ENCODE measurements at places on chromosomes 7 and 10.
A peak's percentile ranks its signal among the peaks of the same experiment; 100 is the strongest.

DNA sequence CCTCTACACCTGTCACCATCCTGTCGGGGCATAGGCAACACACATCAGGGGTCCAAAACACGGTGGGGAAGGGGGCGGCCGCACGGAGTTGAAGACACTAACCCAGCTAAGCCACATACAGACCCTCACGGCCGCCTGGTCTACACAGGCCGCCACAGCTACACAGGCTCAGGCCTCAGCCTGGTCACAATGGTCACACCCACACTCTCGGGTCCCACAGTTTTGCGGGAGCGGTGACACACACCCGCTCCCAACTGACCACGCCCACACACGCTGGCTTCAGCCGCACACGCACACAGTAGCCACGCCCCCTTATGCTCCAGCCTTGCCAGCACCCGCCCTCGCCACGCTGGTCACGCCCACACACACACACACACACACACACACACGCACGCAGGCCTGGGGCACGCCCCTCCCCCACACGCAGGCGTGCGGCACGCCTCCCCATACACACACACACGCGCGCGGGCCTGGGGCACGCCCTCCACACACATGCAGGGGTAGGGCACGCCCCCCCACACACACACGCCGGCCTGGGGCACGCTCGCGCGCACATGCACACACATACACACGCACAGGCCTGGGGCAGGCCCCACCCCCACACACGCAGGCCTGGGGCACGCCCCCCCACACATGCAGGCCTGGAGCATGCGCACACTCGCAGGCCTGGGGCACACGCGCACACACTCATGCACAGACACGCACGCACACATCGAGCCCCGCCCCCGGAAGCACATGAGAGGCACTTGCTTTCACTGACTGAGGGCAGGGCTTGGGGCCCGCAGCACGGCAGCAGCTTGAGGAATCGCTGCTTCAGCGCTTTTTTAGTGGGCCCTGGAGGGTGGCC, 12.3 kb upstream of the OGA start:
- peak; percentile 91 for DNase-seq

DNA sequence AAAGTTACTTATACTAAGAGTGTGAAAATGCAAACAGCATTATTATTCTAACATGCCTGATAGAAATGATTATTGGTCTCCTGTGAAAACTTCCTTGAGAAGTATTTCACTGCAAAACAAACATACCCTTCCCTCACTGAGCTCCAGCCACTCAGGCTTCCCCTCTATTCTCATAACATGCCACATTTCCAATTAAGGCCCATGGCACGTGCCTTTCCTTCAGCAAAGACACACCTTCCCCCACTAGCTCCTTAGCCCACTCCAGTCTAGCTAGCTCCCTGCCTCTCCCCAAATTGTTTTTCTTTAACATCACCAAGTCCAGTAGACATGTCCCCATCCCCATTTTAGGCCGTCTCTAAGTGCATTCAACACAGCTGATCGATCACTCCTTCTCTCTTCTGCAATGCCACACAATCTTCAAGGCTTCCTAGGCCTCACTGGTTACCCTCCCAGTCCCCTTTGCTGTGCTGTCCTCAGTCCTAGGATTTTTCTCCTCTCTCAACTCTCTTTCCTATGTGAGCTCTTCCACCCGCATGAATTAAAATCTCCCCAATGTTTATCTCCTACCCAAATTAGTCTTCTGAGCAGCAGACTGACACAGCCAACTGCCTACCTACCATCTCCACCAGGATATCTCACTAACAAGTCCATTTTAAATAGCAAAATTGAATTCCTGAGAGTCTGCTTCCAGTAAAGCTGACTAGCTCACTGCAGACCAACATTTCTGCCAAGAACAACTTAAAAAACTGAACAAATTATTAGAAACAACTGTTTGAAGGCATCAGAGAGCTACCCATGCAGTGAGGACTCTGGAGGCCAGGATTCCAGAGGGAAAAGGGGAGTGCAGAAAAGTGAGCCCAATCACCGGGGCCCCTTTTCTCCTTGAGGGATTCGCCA, 11.9 kb downstream of the CYTH3 start:
- DNase-seq: peak; percentile 81

GRCh38 chr10:3472287-3473051, 299.9 kb upstream of the PITRM1 start:
- peak; percentile 74 for DNase-seq

- DNase-seq: peak; percentile 67
Observed at GRCh38 chr7:11185179-11185815, 211.6 kb downstream of the PHF14 start.

DNA sequence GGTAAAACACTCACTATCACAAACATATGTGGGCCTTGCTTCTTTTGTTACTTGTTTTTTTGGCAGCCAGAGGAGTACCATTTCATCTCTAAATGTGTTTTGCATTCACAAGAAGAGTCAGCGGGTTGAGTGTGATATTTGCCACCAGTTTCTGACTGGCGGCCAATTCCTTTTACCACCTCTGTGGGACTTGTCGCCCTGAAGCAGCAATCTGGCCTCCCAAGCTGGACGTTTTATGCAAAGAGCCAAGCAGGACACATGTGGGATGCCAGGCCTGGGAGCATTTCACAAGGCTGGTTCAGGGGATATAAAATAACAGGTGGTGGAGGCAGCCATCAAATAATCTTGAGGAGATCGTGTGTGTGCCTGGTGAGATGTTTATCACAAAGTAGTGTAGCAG, 61.8 kb upstream of the TRIL start:
- no peak for DNase-seq

DNA sequence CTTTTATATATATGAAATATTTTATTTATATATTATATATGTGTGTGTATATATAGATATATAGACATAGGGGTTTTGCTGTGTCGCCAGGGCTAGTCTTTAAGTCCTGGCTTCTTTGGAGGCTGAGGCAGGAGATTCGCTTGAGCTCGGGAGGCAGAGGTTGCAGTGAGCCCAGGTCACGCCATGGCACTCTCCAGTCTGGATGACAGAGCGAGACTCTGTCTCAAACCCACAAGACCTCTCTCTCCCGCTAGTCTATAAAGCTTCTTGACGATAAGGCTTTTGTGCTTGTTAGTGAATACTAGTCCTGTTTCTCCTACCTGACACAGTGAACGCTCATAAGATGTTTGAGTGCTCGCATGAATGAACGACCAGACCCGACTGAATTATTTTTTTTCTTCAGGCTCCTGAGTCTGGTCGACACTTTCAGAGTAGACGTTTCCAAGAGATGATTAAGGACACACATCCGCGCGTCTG, 577 bp upstream of the DDX21 start:
- DNase-seq: no peak

DNA sequence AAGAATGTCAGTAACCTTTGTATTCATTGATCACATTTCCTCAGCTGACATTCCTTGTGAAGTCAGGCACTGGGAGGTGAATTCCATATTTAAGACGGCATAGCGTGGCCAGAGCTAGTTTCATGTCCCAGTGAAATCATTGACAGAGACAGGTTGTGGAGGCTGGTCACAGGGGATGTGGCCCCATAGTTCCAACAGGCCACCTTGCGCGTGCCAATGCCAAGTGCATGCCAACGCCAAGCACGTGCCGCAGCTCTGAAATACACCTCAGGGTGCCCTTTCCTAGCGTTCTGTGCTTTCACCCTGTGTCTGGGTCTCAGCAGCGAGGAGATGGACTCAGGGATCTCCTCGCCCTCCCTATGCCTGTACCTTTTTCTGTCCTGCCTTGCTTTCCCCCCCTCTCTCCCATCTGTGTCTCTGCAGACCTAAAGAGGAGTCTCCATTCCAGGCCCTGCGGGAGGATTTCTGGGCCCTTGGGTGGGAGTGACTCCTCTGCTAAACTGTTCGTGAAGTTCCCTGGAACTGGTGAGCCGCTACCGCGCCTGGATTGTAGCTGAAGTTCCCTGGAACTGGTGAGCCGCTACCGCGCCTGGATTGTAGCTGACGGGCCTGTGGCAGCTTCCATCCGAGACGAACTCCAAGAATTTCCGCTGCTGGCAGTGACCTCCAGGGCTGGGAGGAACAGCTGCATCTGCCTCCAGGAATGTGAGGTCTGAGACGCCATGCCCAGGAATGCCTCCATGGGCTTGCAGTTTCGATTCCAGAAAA, 19.7 kb downstream of the AQP1 start:
- peak; percentile 56 for DNase-seq

DNA sequence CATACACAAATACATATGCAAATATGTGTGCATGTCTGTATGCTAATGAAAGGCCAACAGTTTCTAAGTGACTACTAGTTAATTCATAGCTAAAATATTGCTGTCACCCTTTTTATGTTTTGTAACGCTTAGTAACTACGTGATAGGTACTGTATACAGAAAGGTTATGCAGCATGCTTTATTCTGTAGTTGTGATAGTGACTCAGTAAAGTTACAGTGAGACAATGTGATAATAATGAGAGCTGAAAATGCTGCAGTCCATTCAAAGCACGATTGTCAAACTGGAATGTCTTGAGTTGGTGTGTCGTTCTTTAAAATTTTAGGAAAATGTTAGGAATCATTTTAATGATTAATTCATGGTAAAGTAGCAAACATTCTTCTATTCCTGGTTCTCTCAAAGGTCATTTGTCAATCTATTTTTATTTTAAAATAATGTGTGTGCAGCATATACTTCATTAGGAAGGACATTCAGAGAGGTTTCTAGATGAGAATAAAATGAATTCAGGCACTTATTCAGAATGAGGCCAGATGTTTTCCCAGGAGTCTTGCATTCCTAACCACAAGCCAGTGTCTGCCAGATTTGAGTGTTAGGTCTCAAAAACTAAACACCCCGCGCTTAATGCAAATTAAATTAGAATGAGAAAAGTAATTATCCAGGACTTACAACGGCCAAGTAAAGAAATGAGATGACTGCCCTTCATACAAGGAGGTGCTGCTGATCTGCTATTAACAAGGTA, 408.8 kb upstream of the FZD8 start:
- no peak for DNase-seq

GRCh38 chr7:10707519-10707918, 266.2 kb upstream of the PHF14 start:
- no peak for DNase-seq

DNA sequence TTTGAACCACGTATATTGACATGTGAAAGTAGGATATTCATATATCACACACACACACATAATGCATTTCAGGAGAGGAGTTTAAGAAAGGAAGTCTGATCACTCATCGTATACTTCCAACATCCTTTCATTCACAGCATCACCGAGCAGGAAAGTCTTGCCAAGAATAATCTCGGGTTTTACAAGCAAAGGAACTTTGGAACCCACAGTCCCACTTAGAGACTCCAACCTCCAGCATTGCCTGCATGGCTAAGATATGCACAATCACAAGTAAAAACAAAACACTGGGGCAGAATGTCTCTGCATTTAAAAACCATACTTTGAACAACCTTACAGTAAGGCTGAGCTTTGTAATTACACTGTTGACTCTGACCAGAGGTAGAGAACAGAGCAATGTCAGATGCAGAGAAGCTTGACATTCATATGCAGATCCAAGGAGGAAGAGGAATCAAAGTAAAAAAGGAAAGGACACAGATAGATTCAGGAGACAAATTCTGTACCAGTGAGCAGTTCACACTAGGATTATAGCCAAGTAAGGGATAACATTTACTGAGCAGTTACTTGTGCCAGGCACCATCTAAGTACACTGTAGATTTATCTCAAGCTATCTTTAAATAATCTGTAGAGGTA, 14.8 kb downstream of the THSD7A start:
- no peak for DNase-seq

DNA sequence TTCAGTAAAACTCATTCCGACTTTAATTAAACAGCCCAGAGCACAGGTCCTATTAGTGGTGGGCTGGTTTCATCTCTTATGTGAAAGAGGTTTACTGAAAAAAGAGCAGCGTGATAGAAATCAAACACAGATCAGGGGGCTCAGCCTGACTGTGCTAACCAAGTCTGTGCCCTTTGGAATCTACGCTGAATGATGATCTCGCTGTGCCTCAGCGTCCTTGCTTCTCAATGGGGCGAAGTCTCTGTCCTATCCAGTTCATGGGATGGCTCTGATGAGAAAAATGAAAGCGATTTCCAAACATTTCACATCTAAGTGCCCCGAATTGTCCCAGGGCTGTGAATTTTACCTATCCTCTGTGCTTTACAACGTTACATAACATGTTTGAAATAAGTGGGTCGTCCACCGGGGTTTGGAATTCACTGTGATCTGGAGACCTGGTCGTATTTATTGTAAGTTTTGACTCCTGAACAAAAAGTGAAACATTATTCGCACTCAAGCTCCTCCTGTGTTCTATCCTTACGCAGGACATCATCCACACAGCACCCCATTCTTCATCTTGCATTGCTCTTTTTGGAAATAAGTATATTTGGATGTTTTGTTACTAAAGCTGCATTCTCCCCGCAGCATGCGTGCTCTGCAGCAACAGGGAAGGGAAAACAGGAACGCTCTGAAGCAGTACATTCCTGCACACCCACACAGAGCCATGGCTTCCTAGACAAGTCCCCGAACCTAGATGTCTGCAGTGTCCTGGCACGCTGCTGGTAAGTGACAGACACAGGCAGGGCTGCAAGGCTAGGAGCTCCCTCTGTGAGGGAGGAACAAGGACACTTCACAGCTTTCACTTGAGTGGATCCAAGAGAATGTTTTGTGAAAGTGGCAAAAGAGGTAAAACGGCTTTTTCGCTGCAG, 83.5 kb downstream of the SLC37A3 start:
- DNase-seq: no peak

- no peak for DNase-seq
Observed at GRCh38 chr10:28800144-28800543, 122.8 kb downstream of the BAMBI start.

- DNase-seq: no peak
Observed at GRCh38 chr10:28558923-28559508, 26.1 kb downstream of the WAC start.

GRCh38 chr7:75866114-75866488, 12.7 kb upstream of the RHBDD2 start:
- peak; percentile 7 for DNase-seq

DNA sequence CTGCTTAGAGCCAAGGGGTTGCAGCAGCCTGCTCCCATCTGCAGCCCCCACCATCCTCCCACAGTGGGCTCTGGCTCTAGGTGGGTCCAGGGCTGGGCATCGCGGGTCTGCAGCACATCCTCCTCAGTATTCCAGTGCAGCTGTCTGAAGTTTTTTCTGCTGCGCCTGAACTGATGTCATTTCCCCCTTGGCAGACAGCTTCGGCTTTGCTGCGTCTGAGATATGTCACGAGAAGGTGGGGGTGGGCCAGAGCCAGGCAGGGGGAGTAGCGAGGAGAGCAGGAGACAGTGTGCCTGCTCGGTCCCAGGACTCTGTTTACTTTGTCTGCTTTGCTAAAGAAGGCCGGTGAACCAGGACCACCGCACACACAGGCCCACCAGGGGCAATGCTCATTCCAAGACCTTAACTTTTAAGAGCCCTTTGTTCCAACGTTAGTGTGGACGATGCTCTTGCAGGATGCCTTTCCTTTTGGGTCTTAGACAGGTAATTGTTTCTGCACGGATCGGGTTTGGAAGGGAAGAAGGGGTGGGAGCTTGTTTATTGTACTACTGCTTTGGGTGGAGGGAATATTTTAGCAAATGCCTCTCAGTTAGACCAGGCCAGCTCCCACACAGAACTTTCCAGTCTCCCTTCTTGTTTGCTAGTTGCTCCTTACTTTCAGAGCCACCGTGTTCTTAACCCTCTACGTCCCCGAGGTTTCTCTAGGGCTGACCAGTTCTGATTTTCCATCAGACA, 32.4 kb downstream of the WBP1L start:
- DNase-seq: peak; percentile 91

All from fibroblast of skin of right biceps (primary cell).